ENCODE measurements at places on chromosomes 4 and X.
A peak's percentile ranks its signal among the peaks of the same experiment; 100 is the strongest.

DNA sequence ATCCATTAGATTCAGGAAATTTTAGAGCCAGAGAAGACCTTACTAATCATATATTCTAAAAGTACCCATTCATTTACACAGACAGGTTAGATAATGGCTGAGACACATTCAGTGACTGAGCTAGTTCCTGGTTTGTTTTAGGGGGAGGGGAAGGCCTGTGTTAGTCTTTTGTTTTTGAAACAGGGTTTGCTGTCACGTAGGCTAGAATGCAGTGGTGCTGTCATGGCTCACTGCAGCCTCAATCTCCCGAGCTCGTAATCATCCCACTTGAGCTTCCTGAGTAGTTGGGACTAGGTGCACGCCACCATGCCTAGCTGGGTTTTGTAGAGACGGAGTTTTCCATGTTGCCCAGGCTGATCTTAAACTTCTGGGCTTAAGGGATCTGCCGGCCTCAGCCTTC lies 10.1 kb downstream of the RBPJ start:
- no peak for DNase-seq

- no peak for DNase-seq
Observed at GRCh38 chrX:20116577-20117240, at the start of gene MAP7D2. TSS of gene MAP7D2 (minus strand) at chrX:20116907. CDS start at chrX:20116879, 28 bp downstream.

- DNase-seq, result no peak
Observed at GRCh38 chrX:13797512-13797911, 19.4 kb downstream of the GPM6B start.

- DNase-seq, result no peak
Observed at GRCh38 chrX:103275947-103276567, 493 bp downstream of the TCEAL5 start.

GRCh38 chr4:158949099-158949498 lies 153.8 kb upstream of the RAPGEF2 start:
- peak; percentile 50 for DNase-seq

DNA sequence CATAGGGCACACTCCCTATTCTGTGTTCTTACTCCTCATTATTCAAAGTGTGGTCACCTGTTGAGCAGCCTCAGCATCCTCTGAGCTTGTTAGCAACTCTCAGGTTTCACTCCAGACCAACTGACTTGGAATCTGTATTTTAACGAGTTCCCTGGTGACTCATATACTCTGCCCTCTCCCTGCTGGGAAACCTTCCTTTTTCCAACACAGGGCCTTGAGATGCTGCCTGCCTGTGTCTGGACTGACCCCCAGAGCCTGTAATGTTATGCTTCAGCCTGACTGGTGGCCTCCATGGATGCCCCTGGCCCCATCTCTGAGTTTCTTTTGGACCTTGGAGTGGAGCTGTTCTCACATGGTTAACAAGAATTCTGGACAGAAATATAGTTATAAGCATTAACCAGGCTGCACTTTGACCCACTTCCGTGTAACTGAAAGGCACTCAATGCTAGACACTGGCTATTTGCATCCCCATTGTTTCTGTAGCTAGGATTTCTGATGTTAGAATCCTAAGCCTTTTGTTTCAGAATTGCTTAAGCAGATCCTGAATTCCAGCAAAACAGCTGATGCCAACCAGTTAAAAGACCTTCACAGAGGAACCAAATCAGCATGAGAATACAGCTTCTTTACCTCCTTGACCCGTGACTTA lies 262.6 kb downstream of the STIM2 start:
- DNase-seq, result no peak

DNA sequence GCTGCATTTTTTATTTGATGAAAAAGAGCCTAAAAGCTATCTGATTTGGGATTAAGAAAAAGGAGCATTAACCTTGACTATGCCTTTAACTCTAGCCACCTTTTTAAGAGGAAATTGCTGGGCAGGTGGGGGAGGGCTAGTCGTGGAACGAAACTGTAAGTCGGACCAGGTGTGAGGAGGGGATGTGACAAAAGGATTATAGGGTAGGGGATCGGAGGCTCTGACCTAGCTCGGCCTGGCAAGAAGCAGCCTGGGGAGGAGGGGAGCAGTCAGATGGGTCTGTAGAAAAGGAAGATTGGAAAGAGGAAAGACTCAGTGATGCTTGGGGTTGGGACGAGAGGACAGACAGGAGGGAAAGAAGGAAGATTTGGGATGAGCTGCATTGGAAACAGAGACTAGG lies 21.1 kb upstream of the SPCS3 start:
- DNase-seq, result no peak

GRCh38 chrX:39817754-39818470 lies 279.8 kb downstream of the BCOR start:
- DNase-seq, result no peak

DNA sequence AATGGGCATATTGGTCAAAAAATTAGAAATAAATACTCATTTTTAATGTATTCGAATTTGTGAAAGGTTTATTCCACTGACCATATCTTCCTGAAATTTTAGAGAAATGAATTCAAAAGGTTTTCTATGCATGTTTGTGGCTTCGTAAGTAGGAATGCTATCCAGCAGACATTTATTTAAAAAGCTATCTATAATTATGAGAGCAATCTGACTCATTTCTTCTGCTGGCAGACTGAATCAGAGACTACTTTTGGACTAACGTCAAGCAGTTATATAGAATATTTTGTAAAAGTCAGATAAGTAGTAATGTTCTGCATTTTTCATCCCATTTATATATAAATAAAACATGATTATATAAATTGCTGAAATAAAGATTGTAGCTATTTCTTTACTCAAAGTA lies 125.0 kb downstream of the SPCS3 start:
- peak; percentile 68 for DNase-seq

DNA sequence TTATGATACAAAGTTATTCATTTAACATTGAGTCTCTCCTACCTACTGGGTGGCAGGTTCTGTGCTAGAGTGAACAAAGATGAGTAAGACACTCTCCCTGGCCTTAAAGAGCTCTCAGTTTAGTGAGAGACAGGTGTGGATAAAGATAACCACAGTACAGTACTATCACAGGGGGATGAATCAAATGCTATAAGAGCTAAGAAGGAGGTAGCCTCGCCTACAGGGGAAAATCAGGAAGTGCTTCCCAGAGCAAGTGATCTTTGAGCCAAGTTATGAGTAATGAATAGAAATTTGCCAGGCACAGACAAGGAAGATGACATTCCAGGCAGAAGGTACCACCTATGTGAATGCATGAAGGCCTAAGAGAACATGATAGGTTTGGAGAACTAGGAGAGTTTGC lies 3.4 kb upstream of the IGBP1 start:
- no peak for DNase-seq

GRCh38 chr4:7055990-7056325 lies 11.9 kb downstream of the GRPEL1 start:
- no peak for DNase-seq

DNA sequence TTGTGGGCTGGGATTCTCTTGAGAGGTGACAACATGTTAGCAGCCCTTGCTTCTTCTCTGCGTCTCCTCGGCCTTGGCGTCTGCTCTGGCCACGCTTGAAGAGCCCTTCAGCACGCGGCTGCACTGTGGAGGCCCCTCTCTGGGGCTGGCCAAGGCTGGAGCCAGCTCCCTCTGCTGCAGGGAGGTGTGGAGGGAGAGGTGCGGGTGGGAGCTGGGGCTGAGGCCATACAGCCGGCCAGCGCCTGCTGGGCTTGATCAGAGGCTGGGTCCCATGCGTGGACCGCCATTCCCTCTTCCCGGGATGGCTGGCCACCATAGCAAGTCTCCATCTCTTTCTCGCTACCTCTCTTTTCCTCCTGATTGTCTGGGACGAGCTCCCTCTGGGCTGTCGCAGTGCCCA lies 539.0 kb downstream of the PCDH7 start:
- DNase-seq, result no peak

- no peak for DNase-seq
Observed at GRCh38 chr4:145614233-145614610, 5.0 kb upstream of the MMAA start.

- no peak for DNase-seq
Observed at GRCh38 chrX:57647020-57647419, 33.0 kb downstream of the NLRP2B start.

- DNase-seq, result no peak
Observed at GRCh38 chr4:85805891-85806290, 330.9 kb downstream of the ARHGAP24 start.

DNA sequence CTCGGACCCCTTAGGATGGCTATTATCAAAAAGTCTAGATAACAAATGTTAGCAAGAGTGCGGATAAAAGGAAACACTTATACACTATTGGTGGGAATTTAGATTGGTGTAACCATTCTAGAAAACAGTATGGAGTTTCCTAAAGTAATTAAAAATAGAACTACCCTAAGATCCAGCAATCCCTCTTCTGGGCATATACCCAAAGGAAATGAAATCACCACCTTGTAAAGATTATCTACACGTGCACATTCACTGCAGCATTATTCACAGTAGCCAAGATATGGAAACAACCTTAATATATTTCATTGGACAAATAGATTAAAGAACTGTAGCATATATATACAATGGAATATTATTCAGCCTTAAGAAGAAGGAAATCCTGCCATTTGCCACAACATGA lies 462.4 kb downstream of the IQCM start:
- DNase-seq, result no peak

GRCh38 chr4:38387819-38388218 lies 276.2 kb upstream of the KLF3 start:
- no peak for DNase-seq

- no peak for DNase-seq
Observed at GRCh38 chr4:114494246-114494803, 104.3 kb upstream of the UGT8 start.

DNA sequence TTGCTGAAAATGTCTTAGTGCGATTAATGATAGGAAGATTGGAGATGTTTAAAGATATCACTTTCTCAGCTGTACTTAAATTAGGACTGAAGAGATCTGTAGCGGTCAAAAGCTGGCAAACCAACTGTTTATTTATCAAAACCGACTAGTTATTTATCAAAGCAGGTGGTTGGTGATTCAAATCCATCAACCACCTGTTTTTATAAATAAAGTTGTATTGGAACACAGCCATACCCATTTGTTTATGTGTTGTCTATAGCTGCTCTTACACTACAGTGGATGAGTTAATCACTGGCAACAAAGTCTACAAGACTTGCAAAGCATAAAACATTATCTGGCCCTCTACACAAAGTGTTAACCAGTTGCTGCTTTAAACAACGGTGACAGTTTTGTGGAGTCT lies 76.8 kb downstream of the IL15 start:
- DNase-seq, result no peak

- DNase-seq, result no peak
Observed at GRCh38 chrX:15714529-15714928, 23.5 kb upstream of the CA5B start.

- no peak for DNase-seq
Observed at GRCh38 chrX:97326456-97326855, 442.7 kb downstream of the RPA4 start.

DNA sequence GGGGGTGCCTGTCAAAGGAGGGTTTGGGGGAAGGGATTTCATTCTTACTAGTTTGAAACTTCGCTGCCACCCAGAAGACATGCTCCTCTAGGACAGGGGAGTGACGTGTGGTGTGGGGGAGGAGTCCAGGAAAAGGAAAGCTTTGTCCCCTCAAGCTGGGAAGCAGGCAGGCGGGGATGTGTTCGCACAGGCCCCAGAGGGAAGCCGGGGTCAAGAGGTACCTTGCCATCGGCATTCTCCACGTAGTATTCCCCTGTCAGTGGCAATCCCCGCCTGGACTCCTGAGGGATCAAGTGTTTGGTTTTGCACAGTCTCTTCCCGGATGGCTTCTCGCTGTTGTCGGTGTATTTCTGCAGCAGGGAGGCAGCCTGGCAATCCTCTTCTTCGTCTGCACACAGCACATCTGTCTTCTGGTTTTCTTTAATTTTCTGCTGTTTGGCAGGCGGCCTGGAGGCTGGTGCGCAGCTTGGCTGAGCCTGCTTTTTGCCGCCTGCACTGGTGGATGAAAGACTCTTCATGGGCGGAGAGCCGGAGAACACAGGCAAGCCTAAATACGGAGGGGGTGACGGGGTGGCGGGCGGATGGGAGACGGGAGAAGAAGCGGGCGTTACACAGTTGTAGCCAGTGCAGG lies 35.1 kb downstream of the BCOR start:
- no peak for DNase-seq

DNA sequence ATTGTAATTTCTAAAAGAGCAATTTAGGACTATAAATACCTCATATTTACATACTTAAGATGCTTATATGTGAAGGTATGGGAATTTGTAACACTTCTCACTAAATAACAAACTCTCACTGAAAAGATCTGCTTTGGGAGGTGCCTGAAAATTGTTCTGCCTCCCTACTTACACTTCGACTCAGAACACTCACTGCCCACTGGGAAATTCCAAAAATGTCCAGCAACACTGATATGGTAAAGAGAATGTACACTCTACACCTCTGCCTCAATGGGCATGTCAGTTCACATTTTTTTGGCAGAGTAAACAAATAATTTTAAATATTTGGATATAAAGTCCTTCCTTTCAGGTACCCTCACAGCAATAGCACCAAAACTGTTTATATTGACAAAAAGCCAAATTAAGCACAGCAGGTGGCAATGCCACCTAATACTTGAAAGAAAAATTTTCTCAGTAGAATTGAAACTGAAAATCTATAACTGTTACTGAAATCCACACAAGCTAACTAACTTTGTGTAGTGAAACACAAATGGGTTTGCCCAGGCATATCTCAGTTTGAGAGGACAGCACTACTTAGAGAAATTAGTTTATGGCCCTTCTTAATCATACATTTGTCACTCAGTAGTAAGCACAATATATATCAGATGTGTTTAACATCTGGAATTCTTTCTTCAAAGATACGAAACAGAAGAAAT lies 67.1 kb downstream of the PRDM5 start:
- no peak for DNase-seq

DNA sequence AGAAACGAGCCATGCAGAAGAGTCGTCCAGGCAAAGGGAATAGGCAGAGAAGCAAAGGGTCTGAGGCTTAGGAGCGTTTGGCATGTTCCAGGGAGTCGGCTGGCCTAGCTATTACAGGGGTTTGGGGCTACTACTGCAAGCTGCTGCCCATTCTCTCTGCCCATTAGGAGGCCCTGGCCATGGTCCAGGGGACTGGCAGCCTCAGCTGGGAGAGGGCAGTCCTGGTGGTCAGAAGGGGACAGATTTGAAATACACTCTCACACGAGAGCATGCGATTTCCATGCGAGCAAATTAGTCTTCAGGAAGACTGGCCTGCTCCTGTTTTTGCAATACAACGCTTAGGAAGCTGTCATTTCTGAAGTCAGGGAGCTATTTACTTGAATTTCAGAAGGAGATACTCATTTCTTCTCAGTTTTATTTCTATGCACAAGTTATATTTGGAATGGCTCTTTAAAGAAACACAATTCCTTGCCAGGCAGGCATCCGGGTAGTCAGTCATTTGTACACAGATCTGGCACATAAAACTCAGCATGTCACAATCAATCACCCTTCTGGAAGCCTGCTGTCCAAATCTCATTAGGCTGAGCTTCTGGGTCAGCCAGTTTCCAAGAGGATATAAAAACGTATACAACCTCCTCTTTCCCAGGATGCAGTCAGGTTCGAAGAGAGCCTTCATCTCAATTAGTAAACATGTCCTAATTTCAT lies 27.0 kb downstream of the PROM1 start:
- DNase-seq, result peak; percentile 25

DNA sequence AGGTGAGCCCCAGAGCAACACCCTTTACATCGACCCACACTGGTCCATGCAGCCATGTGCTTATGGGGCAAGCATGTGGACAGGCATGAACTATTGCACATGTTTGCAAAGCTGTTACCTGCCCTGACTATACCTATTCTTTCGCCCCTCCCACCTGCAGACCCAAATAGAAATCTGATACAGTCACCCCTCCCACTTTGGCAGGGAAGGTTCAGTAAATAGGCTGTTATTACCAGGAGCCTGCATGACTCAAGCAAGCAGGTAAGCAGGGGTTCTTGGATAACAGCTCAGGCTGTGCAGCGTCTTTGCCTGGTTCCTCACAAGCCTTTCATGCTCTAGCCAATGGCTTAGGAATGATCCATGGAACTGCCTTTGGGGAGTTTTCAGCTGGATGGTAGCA lies 122.7 kb upstream of the DIPK2B start:
- no peak for DNase-seq
